ENCODE measurements at places on chromosomes 13 and 19.

- no peak for DNase-seq
These were observed 15.2 kb downstream of the COL4A2 start for GRCh38 chr13:110322126-110322827.

GRCh38 chr13:46649816-46650215 lies 96.8 kb downstream of the LRCH1 start:
- no peak for DNase-seq

DNA sequence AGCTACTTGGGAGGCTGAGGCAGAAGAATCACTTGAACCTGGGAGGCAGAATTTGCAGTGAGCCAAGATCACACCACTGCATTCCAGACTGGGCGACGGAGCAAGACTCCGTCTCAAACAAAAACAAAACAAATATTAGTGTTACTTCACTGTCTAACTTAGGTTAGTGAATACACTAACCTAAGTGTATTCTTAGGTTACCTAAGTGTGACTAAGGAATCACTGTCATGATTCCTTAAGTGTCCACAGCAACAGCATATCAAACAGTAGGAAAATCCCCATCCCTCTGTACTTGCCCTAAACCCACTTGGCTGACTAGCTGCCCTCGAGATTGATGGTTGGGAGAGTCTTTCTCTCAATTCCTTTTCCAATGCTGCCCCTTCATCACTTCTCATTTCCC lies 11.8 kb upstream of the LRCH1 start:
- DNase-seq, result no peak

DNA sequence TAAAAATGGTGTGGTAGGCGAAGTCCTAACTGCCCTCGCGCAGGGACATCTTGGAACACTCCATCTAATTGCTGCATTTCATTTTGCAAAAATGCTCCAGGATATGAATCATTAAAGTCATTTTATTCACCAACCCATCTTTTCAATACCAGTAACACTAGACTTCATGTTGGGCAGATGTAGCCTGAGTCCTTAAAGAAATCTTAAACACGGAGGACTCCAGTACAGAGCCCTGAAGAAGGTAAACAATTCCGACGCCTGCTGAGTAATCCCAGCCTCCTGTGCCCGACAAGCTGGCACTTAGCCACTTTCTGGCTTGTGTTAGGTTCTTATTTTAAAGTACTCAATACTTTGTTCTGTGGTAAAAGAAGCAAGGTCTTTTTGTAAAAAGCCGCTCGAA lies 58.0 kb upstream of the IRS2 start:
- DNase-seq, result no peak
